ENCODE measurements at places on chromosomes 7 and 10. TPM values are rescaled to one million over a fixed set of nuclear protein-coding genes. Genes with fewer than 3 reads are reported as not detected.

- no peak for DNase-seq
Observed at GRCh38 chr10:32299354-32299980, 47.5 kb downstream of the EPC1 start.

FAM237B gene
- not detected for total RNA-seq

- DNase-seq: no peak
Observed at GRCh38 chr10:130545697-130546096, 409.5 kb downstream of the GLRX3 start.

- DNase-seq: no peak
Observed at GRCh38 chr7:157885140-157885539, 548.3 kb downstream of the DNAJB6 start.

- DNase-seq: no peak
Observed at GRCh38 chr10:125455431-125455830, 227.5 kb downstream of the TEX36 start.

GRCh38 chr7:112550468-112551060 lies 69.8 kb downstream of the LSMEM1 start:
- no peak for DNase-seq

NANOS1 gene
- total RNA-seq: 10.0 TPM

CALCR gene
- total RNA-seq: 0.05 TPM

GRCh38 chr10:16155834-16156233 lies 281.0 kb upstream of the PTER start:
- DNase-seq: no peak

ZNF248 gene
- total RNA-seq: 11.4 TPM

- no peak for DNase-seq
Observed at GRCh38 chr10:97991871-97992270, 38.5 kb downstream of the CRTAC1 start.

DNA sequence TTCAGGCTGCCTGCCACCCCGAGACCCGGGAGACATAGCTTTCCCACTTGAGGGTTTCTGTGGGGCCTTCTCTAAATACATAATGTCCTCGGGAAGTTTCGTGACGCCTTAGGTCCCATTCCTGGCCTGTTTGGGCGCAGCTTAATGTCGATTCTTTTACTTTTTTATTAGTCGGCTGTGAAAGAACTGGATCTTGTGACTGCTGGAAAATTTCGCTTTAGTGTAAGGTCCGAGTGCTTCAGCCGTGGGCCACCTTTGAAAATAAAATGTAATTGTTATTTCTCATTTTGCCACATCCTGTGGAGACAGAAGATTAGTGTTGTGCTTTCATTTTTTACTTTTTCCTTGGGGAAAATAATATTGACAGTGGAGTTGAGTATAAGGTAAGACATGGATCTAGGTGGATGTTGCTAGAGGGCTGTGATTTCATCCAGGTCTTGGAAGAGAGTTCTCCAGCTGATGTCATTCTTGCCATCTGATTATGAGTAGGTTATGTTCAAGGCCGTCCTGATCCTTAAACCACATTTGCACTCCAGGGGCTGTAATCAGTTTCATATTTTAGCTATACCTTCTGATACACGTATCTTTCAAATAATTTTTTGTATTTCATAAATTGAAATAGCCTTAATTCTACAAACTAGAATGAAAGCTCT lies 830 bp downstream of the RAB18 start:
- no peak for DNase-seq
